GM12878 (cell line): ENCODE measurements at places on chromosomes 1 and 21. TPM values are rescaled to one million over a fixed set of nuclear protein-coding genes. Genes with fewer than 3 reads are reported as not detected.
A peak's percentile ranks its signal among the peaks of the same experiment; 100 is the strongest.

GRCh38 chr1:94597701-94598100, 56.1 kb upstream of the F3 start:
- DNase-seq: no peak

GRCh38 chr1:156502391-156502893, 1.9 kb upstream of the MEF2D start:
- DNase-seq: no peak

DNA sequence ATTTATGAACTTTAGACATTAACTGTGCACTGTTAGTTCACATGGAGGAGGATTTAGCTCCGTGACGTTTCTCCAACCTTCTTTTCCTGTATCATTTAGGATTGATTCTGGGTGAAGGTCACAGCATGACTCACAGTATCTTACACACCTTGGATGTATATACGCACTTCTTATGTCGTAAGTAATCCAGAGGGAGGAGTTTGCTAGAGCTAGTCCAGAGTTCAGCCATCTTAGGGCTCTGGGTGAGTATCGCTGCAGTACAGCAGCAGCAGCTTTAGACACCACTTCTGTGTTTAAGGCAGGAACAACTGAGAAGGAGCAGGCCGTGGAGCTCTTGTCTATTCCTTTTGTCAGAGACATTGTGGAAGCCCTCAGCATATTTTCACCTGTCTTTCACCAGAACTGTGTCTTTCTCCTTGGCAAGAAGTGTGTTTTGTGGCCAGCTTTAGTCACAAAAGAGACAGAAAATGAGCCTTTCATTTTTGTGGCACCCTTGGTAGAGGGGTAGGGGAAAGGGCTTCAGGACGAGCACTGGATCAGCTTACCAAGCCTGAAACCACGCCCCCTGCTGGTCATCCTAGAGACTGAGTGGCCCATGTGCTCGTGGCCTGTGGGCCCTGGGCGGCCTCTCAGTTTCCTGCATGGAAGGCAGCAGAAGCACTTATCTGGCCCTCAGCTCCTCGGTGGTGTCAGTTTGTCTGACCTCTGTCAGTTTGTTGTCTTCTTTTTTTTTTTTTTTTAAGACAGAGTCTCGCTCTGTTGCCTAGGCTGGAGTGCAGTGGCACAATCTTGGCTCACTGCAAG, 64.0 kb downstream of the ADARB1 start:
- DNase-seq: no peak

GRCh38 chr1:67227196-67227595, 60.9 kb downstream of the IL23R start:
- no peak for DNase-seq

GRCh38 chr21:29403301-29403700, 104.6 kb downstream of the BACH1 start:
- DNase-seq: no peak

DNA sequence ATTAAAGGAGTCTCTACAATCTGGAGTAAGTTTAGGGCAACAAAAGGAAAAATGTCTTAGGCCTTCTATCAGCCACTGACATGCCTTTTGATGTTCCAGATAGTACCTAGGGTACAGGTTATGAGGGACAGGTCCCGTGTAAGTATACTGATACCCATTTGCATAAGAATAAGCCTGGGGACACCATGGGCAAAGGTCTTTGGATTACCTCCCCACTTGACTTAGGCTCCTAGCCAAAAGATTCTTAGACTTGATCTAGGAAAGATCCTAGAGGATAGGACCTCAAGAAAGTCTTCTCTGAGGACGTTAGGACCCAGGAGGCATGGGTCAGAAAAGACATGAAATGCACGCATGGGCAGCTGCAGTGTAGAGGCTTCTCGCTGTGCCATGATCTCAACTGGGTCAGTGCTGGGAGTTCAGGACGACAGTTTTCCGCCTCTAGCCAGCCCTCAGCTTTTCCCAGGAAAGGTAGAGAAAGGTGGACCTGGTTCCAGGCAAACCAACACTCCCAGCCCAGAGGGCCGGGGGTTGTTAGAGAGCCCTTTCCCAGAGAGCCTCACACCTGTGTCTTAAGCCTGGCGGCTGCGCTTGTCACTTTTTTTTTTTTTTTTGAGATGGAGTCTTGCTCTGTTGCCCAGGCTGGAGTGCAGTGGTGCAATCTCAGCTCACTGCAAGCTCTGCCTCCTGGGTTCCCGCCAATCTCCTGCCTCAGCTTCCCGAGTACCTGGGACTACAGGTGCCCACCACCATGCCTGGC, 26.6 kb downstream of the MSTO1 start:
- DNase-seq: no peak

- DNase-seq: no peak
Measured at GRCh38 chr1:102891868-102892625, 216.3 kb downstream of the COL11A1 start.

DNA sequence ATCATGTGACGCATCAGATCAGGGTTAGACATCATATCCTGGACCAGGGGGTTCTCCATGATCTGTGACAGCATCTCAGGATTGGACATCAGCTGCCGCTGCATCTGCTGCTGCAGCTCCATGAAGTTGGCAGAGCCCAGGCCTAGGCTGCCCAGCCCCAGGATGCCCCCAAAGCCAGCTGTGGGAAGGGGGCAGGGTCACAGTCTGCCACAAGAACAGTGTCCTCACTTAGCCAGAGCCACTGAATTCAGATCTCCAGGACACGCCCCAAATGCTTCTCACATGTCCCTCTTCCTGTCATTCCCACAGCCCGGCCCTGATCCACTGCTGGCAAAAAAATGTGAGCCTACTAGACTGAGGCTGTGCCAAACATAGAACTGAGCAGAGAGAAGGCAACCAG, 3.2 kb downstream of the UBQLN4 start:
- no peak for DNase-seq

DNA sequence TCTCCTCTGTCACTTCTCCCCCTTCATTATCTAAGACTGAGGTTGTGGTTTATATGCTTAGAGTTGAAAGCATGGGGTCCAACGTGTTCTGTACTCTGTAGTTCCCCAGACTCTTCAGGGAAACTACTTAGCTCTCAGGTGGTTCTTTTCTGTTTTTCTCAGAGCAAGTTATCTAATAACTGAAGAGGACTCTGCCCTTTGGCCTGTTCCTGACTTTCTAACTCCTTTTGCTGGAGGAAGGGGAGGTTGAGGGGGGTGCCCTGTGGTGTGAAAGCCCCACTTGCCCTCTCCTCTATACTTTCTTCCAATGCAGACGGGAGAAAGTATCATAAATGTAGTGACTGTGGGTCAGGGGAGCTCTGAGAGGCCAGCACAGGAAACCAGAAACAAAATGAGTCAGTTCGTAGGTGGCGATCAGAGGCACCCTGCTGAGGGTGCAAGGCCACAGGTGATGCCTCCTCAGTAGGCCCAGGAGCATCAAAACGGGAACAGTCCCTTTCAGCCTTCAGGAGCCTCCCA, 5.0 kb downstream of the SLC25A44 start:
- peak; percentile 41 for DNase-seq

- DNase-seq: peak; percentile 76
Measured at GRCh38 chr1:248404024-248404423, 1.2 kb downstream of the OR2T1 start.

DNA sequence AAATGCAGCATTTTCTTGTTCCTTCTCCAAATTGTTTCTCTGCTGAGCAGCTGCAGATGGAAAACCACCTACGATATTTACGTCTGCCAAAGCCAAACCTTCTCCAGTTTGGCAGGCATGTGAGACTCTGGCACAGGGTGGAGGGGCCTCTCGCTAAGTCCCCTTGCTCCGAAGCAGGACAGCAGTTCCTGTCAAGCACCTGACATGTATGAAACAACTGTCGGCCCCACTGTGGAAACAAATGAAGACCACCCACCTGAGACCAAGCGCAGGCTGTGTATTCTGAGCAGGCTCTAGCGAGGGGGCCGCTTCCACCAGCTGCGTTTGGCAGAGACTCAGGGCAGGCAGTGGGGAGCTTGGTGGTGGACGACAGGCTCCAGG, 74.7 kb downstream of the RIPK4 start:
- DNase-seq: no peak

- DNase-seq: no peak
Measured at GRCh38 chr1:204870160-204870912, at the start of gene NFASC. NFASC (plus strand) TSS chr1:204870862; CDS start chr1:204944316, 73,454 bp downstream.

DNA sequence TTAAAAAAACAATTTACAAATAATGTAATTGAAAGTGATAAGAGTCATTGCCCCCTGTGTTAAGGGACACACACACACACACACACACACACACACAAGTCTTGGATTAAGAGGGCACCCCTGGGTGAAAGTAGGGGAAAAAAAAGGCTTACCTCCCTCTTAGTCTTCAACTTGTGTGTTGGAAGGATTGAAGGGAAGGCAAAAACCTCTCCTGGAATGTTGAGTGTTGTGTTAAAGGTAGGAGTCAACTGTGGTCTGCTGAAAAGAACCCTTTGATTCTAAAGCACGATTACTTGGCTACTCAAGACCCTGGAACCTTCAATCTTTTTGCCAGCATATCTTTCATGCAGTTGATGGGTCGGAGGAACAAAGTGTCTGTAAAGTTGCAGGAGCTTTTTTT, 6.4 kb downstream of the PBX1 start:
- DNase-seq: no peak

DNA sequence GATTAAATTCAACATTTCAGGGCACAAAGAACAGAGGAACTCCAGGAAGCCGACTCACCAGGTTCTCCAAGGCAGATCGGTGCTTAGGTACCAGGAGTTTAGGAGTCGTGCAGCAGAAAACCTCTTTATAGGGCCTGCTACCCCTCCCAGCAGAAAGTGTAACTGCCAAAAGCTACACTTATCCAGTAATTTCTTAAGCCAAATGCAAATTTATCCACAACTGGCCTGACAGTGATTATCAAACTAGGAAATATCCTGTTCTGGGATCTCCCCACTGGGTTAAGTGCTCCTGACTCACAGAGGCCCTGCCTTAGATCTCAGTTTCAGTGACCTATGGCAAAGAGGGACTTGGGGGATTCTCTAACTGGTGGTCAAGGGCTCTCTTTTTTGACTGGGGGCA, at the start of gene SPRR2F:
Gene SPRR2F (minus strand): TSS at position 101 of the 400 bp plus-strand sequence. CDS start 783 bp downstream, outside the sequence.
- no peak for DNase-seq

- DNase-seq: no peak
Measured at GRCh38 chr1:201461645-201462441, 7.1 kb downstream of the PHLDA3 start.

GRCh38 chr1:37286881-37287280, 187.5 kb upstream of the ZC3H12A start:
- no peak for DNase-seq

DNA sequence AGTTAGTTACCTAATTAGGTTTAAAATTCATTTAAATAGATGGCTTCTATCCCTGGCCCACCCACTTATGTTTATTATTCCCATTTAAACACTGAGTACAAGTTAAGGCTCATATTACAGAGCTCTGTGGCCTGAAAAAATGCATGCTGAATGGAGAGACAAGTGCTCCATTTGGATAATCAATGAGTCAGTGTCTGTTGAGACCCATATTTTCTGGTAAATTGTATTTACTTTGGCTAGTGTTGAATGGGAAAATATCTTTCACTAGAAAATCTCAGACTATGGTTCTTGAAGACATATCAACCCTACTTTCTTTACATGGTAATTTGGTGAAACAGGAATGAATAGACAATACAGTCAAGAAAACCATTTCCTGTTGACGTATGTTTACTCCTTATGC, 356.0 kb downstream of the S1PR1 start:
- DNase-seq: no peak

GRCh38 chr1:232675260-232675659, 45.3 kb upstream of the SIPA1L2 start:
- no peak for DNase-seq

- DNase-seq: no peak
Measured at GRCh38 chr1:42430286-42431135, 25.3 kb downstream of the ZMYND12 start.

DNA sequence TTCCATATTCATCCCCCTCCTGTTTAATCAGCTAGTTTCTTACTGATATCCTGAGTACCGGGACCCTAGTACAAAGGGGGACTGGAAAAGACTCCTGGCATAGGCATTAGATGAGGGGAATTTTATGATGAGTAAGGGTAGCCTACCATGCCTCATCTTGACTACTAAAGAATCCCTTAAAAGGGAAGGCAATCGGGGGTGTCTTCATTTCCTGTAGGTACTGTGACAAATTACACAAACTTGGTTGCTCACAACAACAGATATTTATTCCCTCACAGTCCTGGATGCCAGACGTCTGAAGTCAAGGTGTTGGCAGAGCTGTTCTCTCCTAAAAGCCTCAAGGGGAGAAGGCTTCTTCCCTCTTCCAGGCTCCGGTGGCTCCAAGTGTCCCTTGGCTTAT, 28.9 kb upstream of the RUNX1 start:
- DNase-seq: no peak

DNA sequence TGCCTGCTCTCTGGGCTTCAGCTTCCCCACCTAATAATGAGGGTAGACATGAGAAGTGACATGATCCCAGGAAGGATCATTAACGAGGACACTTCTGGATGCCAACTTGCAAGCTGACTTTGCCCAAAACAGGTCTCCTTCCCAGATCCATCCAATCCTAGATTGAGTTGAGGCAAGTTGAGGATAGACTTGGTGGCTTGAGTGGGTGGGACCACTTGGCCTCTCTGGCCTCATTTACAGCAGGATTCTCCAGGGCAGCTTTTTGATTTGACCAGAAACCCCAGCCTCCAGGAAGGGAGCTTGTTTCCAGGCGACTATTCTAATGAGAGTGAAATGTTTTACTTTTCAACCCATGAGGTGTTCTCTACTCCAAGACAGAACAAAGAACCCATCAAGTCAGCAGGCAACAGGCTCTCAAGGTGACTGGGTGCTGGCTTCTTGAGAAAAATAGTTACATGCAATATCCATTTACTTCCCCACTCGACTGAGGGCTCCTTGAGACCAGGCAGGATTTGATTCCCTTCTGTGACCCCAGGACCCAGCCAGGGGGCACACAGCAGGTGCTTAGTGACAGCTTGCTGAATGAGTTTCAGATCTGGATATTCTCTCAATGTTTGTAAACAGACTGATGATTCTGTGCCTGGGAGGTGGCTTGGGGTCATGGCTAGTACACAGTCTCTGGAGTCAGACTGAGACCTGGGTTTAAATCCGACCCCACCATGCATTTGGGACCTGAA, 128.2 kb downstream of the DMRTB1 start:
- DNase-seq: no peak

DNA sequence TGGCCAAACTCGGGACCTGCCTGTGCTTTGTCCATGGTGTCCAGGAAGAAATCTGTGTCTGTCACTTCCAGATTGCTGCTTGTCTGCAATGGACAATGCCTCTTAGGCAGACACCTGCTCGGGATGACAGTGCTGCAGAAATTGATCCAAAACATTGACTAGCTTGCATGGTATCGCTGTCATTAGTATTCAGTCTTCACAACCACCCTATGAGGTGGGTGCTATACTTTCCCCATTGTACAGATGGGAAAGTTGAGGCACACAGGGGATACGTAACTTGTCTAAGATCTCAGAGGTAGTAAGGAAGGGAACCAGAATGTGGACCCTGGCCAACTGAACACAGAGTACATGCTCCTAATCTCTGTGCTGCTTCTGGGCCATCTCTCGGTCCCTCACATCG, 138.7 kb downstream of the DHRS3 start:
- DNase-seq: no peak

USP48 gene
- 96.6 and 99.3 TPM in 2 replicates for total RNA-seq

CREB3L4 gene
- 10.9 and 11.3 TPM in 2 replicates for total RNA-seq

KCNK1 gene
- 17.0 and 18.6 TPM in 2 replicates for total RNA-seq

RCSD1 gene
- 77.4 and 78.3 TPM in 2 replicates for total RNA-seq

IL12RB2 gene
- total RNA-seq: 0.54 and 0.61 TPM in 2 replicates

NEXN gene
- total RNA-seq: 7.2 and 7.8 TPM in 2 replicates

GPR37L1 gene
- total RNA-seq: not detected in 2 replicates

C1orf94 gene
- total RNA-seq: not detected in 2 replicates

SEMA4A gene
- 46.3 and 52.1 TPM in 2 replicates for total RNA-seq

OR2M3 gene
- total RNA-seq: not detected in 2 replicates

KCNA2 gene
- total RNA-seq: 0.08 and 0.38 TPM in 2 replicates

GRHL3 gene
- total RNA-seq: 0.51 TPM in 2 replicates

ATG4C gene
- total RNA-seq: 12.2 and 13.2 TPM in 2 replicates

LEMD1 gene
- 0.37 TPM in 1 of 2 replicates, not detected in the other for total RNA-seq

BMP8B gene
- total RNA-seq: 1.2 TPM in 2 replicates

UHMK1 gene
- 30.3 and 31.8 TPM in 2 replicates for total RNA-seq
